ENCODE measurements at places on chromosomes 1 and 21.

- DNase-seq = no peak
These were observed 49.0 kb downstream of the MAGI3 start for GRCh38 chr1:113439277-113439670.

GRCh38 chr1:60149251-60149650 lies 75.7 kb upstream of the C1orf87 start:
- DNase-seq = peak; percentile 52

- DNase-seq = no peak
These were observed 45.9 kb downstream of the MAB21L3 start for GRCh38 chr1:116157096-116157495.

GRCh38 chr1:172790245-172790644 lies 131.3 kb downstream of the FASLG start:
- no peak for DNase-seq

DNA sequence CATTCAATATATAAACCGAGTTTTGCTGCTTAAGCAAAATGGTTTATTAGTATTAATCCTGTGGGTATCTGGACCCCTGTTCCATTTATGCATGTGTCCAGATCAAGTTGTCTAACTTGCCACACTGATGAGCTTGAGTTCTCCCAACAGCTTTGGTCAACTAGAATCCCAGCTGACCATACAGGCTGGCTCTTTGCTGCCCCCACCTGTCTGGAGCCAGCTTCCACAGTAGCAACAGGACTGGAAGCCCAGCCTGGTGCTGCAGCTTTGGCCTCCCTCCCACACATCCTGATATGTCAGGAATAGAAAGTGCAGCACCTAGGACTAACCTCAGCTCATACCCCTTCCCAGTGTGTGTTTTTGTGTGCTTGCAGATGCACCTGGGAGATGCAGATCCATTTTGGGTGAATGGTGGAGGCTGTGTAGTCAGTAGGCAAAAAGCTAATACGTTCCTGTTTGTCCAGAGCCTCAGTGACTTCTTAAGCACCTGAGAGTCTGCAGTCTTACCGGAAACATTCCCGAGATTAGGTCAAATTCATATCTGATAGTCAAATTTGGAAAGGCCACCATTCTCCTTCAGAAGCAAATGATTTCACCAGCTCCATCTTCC lies 40.9 kb upstream of the BEND5 start:
- DNase-seq = peak; percentile 34

- DNase-seq = peak; percentile 78
These were observed 9.4 kb downstream of the PROX1 start for GRCh38 chr1:213997038-213997771.
